ENCODE measurements at places on chromosomes 2 and 18.

- no peak for DNase-seq
Measured at GRCh38 chr18:51382081-51382480, 184.6 kb upstream of the MEX3C start.

- DNase-seq, result no peak
Measured at GRCh38 chr18:79259218-79259617, 136.5 kb upstream of the NFATC1 start.

- peak; percentile 74 for DNase-seq
Measured at GRCh38 chr2:147910990-147911473, 66.2 kb downstream of the ACVR2A start.

GRCh38 chr2:111702119-111702803 lies 181.7 kb downstream of the ANAPC1 start:
- DNase-seq, result peak; percentile 76

DNA sequence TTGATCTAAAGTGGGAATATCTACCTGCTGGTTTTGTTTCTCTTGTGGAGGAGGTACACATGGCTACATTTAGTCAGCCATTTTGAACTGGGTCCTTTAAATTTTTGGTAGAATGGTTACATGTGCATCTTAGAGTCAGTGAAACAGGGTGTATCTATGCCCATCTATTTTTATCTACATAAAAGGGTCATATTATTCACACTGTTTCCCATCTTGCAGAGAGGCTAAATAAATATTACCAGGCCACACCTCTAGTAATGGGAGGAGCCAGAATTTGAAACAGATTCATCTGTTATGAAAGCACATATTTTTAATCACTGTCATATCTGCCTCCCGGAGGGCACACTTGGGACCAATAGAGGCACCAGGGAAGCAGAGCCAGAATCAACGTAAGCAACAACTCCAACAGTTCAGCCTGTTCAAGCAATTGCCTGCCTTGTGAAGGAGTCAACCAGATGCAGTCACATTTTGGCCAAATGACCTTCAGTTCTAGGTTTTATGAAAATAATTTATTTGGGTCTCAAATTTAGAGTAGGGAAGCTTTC lies 376.8 kb downstream of the TSN start:
- DNase-seq, result no peak

- DNase-seq, result no peak
Measured at GRCh38 chr2:80246534-80246933, 58.0 kb downstream of the LRRTM1 start.

DNA sequence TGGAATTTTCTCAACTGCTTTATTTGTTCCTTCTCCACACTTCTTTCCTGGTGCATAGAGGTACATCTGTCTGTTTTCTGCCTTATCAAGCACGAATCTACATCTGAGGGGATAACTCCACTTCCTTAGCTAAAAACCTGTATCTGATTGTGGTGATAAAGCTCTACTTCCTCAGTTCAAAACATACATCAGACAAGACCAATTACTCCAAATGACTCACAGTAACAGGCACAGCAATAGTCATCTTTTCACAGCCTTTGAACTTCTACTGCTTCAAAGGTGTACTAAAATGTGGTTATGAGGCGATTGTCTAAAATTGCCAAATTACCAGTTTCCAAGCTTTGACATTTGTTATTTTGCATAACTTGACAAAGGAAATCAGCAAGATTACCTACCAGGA lies 803.6 kb upstream of the ZEB2 start:
- peak; percentile 55 for DNase-seq

DNA sequence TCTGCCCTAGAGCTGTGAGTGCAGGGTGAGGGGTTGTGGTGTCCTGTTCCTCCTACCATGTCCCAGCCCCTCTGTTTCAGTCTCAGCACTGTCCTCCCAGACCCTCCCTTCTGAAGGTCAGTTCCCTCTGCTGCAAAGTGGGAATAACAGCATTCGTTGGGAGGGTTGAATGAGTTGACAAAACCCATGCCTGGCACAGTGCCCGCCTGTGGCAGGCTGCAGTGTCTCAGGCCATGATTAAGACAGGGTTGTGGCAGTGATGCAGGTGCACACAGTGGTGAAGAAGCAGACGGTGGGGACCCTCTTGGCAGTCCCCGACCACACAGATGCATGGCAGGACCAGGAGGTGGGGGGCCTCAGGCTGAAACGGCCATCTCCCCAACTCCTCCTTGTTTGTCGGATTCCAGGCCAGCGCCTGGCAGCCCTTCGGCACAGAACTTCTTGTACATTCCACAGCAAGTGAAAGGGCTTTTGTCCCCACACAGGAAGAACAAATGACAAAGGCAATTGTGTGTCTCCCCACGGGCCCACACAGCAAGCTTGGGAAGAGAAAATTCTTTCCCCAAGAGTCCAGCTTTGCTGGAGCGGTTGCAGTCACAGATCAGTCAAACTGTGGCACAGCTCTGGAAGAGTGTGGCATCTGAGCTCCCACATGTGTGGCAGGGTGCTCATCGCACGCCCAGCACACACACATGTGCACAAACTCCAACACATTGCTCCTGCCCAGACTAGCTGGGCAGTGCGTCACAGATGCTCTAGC lies 92.0 kb upstream of the MSH2 start:
- DNase-seq, result no peak

DNA sequence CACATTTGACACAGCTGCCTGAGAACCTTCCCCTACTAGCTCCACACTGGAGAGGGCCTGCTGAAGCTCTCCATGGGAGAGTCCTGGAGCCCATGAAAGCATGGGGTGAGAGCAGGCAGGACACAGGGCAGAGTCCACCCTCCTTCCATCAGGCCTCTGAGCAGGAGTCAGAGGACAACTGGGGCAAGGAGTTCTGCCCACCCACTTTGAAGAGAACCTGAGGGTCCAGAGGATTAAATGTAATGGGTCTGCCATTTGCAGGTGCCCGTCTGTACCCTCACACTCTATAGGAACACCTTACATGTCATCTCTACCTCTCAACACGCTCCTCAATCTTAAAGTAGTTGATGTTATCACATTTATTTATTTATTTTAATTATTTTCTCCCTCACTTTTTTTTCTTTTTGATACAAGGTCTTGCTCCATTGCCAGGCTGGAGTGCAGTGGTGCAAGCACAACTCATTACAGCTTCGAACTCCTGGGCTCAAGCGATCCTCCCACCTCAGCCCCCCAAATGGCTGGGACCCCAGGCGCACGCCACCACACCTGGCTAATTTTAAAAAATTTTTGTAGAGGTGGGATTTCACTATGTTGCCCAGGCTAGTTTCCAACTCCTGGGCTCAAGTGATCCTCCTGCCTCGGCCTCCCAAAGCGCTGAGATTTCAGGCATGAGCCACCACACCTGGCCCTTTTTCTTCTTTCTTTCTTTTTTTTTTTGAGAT lies 10.2 kb downstream of the ADRA2B start:
- DNase-seq, result no peak

GRCh38 chr2:174350018-174350417 lies 15.3 kb downstream of the SP9 start:
- DNase-seq, result peak; percentile 51

DNA sequence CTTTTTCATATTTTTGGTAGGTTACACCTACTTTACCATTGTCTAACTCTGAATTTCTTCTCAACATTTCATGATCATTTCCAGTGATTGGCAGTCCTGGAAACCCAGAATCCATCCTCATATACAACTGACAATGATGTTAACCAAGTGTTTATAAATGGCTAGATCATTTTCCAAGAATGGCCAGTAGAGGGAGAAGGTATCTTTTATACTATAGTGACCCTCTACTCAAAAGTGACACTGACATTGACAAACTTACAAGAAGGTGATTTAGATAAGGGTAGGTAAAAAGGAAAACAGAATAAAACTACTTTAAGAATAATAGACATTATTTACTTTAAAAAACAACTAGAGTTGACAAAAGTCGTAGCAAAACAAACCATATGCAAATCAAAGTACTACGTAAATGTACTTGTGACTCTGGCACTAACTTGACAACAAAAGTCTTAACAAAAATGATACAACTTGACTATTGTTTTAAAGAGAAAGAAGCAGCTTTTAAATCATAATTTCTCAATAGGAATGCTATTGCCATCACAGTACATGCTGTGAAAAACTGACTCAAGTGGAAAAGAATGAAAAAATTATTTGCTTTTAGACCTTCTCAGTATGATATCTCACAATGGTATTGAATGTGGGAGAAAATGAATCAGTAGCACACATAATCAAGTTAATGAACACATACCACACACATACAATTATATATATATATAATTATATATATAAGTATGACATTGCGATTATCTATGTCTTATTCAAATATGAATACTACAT lies 76.6 kb upstream of the GRB14 start:
- peak; percentile 45 for DNase-seq

- no peak for DNase-seq
Measured at GRCh38 chr18:36660311-36660710, 168.5 kb downstream of the TPGS2 start.

- DNase-seq, result peak; percentile 69
Measured at GRCh38 chr2:38444247-38444646, 67.2 kb upstream of the ATL2 start.

GRCh38 chr2:237824085-237824484 lies 25.5 kb downstream of the RBM44 start:
- DNase-seq, result peak; percentile 4

- DNase-seq, result no peak
Measured at GRCh38 chr2:66563473-66563872, 128.5 kb downstream of the MEIS1 start.

DNA sequence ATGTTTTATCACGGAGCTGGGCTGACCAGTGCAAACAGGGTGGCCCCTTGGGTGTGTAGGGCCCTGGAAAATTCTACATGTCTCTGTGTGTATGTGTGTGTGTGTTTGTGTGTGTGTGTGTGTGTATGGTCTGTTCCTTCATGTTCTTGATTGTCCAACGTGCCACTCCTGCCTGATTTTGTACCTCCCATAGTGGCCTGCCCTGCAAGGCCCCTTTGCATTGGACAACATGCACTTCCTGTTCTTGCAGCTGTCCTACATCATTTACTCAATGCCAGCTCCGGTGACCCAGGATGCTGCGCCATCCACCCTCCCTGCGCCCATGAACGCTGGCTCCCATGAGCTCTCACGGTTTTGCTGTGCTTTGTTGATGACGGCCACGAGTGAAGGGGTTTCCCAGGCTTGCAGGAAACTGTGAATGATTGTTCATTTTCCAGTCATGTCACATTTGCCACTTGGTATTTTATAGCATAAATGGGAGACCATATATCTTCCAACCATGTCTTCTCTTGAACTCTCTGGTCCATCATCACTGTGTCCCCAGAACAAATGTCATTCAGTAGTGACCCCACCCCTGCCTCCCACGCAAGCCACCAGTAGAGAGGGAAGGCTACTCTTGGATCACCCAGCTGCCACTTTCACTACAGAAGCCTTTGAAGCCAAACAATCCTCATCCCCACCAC lies 69.7 kb upstream of the NCK2 start:
- no peak for DNase-seq

- DNase-seq, result no peak
Measured at GRCh38 chr18:66729442-66730239, 125.8 kb upstream of the CDH19 start.

- no peak for DNase-seq
Measured at GRCh38 chr2:218028562-218029348, 26.0 kb upstream of the TNS1 start.

DNA sequence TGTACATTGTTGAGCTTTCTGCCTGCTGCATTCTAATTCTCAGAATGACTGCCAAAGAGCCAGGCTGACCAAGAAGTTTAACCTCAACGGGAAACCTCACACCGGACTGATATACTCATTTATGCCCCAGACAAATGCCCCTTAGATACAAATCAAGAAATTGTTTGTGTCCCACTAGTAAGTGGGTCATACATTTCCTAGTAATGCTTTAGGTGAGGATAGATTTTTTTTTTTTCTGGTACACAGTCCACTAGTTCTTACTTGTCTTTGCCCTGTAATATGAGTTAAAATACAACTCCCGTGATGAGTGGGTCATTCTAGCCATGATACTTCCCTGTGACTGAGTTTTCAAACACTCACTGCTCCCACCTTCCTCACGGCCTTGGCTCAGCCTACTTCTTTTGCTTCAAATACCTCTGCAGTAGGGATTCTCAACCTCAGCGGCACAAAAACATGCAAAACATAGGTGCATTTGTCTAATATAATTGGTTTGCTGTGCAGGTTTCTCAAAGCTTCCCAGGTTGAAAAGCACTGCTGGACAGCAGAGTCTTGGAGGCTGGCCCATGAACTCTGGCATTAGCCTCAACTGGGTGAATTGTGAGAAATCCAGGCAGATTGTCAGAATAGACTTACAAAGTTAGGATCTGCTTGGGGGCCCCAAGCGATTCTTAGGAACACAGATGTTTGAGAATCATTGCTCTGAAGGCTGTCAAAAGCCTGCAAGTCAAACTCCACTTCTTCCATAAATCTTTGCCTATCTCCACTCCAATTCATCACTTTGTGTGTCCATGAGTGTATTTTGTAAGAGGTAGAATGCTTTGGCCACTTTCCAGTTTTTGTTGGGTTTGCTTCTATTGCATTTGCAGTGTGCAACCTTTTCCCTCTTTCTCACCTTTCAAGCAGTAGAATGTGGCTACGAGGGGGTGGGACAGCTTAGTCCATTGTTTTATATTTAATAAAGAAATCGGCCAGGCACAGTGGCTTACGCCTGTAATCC lies 35.5 kb downstream of the TGIF1 start:
- DNase-seq, result no peak

- no peak for DNase-seq
Measured at GRCh38 chr2:68716604-68717304, 17.9 kb upstream of the ARHGAP25 start.

- no peak for DNase-seq
Measured at GRCh38 chr2:191476901-191477300, 201.0 kb upstream of the NABP1 start.

DNA sequence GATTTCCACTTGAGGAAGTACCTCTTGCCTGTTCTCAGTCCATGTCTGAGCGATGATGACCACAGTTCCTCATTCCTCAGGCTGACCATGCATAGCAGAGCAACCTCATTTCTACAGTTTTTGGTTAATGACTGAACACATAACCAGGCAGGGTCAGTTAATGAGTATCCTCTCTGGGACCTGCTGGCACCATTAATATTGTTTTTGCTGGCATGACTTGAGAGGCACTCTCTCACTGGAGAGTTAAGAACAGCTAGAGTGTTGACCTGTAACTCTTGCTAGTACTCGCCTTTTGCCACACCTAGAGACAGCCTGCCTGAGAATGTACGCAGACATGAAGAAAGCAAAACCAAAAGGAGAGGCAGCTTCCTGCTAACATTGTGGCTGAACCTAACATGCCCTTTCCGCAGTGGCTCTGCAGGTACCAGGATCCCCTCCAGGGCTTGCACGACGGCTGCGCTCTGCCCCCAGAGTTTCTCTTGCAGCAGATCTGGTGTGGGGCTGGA lies 23.9 kb downstream of the PECR start:
- peak; percentile 42 for DNase-seq

GRCh38 chr2:122390406-122390805 lies 635.0 kb downstream of the TSN start:
- no peak for DNase-seq

DNA sequence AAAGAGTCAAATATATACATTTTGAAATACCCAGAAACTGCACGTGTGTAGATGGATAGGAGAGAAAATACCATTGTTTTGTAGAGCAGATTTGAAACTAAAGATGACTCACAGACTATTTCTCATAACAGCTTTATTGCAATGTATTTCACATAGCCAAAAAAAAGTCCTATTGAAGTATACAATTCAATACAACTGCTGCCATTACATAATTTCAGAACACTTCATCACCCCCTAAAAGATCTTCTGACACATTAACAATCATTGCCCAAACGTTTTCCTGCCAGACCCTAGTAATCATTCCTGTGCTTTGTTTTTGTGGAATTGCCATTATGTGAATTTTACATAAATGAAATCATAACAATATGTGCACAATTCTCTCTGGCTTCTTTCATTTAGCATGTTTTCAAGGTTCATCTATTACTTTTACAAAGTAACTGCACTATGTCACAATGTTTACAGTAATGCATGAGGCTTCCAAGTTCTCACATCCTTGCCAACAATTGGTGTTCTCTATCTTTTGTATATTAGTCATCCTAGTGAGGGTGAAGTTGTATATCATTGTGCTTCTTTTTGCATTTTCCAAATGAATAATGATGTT lies 378.6 kb upstream of the CWC22 start:
- peak; percentile 77 for DNase-seq

Data from ELR (cell line).